Psoas muscle (tissue), 8 donors: ENCODE measurements at places on chromosomes 3 and 15. TPM values are rescaled to one million over a fixed set of nuclear protein-coding genes. Genes with fewer than 3 reads are reported as not detected.

DNA sequence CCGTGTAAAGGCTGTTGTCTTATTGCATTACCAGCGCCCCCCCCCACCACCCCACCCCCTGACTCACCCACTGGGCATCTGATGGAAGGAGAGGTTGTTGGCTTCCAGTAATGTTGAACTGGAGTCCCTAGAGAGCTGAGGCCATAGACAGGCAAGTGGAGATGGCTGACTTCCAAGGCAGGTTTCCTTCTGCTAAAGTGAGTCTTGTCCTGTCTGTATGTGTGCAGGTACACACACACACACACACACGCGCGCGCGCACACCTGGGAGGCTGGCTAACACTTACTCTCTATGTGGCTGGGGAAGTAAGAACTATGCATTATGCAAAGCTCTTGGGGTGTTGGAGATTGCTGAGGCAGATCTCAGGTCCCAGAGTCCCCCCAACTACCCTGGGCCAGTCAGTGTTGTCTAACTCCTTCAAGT lies 1.6 kb upstream of the KY start:
- no peaks in the 10 kb centered on the region for H3K27me3 ChIP-seq
- peaks cover 19% of the 10 kb centered on the region for H3K4me1 ChIP-seq
- H3K36me3 ChIP-seq = no peaks in the 10 kb centered on the region
- H3K4me3 ChIP-seq = no peak overlapping the region
- no peak for DNase-seq

GRCh38 chr15:68822818-68823217 lies 2.1 kb upstream of the ANP32A start:
- H3K27me3 ChIP-seq = no peaks in the 10 kb centered on the region
- no peak for DNase-seq
- no peak overlapping the region for H3K4me3 ChIP-seq
- H3K27ac ChIP-seq = no peak overlapping the region
- peaks cover 6% of the 10 kb centered on the region for H3K4me1 ChIP-seq

ARGFX gene
- total RNA-seq = not detected

- DNase-seq = no peak
- peaks cover 14% of the 10 kb centered on the region for H3K4me1 ChIP-seq
- H3K27ac ChIP-seq = no peak overlapping the region
Measured at GRCh38 chr3:78972617-78973301, 795.0 kb downstream of the ROBO1 start.

CYP19A1 gene
- 0.22 TPM for total RNA-seq

DNA sequence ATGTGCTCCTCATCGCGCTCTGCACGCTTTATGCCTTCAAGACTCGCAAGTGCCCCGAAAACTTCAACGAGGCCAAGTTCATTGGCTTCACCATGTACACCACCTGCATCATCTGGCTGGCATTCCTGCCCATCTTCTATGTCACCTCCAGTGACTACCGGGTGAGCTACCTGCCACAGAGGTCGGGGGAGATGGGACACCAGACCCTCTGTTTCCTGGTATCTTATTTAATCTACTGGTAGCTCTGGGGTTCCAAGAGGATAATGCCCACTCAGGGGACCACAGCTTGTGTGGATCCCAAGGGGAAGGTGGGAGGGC lies 9.1 kb downstream of the GRM2 start:
- H3K4me3 ChIP-seq = no peak overlapping the region
- DNase-seq = no peak

GRCh38 chr15:87345961-87346360 lies 910.6 kb downstream of the NTRK3 start:
- no peak overlapping the region for H3K27ac ChIP-seq
- no peaks in the 10 kb centered on the region for H3K36me3 ChIP-seq
- no peak overlapping the region for H3K4me3 ChIP-seq
- H3K27me3 ChIP-seq = no peaks in the 10 kb centered on the region
- no peak for DNase-seq

DNA sequence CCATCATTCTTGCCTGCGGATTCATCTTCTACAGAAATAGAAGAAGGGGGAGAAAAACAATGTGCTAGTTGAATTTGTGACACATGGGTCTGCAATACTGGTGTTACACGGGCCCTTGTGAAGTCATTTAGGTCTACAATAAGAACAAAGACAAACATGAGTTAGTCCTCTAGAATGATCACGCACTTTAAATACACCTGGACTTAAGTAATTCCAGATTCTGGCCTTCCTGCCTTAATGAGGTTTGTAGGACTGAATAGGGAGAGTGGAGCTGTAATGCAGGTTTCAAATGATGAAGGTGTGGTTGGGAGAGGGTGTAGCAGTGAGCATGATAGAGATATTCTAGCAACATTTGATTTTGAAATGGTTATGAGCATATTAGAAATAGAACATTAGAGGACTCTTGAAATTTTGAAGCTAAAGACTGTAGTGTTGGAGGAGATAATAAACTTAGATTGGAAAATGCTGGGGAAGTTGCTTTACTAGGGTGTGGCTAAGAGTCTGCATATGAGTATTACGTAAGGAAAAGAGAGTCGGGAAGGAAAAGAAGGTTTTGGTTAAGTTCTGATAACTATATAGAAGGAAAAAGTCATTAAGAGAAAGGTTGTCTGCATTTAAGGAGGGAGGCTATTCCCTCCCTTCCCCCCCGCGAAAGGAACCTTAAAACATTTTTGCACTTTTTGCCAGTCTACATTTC lies 606 bp downstream of the EIF2A start:
- H3K4me3 ChIP-seq = peak overlapping the region; percentile 85
- no peak for DNase-seq
- peak overlapping the region; percentile 97 for H3K27ac ChIP-seq
- H3K36me3 ChIP-seq = peaks cover 43% of the 10 kb centered on the region

DNA sequence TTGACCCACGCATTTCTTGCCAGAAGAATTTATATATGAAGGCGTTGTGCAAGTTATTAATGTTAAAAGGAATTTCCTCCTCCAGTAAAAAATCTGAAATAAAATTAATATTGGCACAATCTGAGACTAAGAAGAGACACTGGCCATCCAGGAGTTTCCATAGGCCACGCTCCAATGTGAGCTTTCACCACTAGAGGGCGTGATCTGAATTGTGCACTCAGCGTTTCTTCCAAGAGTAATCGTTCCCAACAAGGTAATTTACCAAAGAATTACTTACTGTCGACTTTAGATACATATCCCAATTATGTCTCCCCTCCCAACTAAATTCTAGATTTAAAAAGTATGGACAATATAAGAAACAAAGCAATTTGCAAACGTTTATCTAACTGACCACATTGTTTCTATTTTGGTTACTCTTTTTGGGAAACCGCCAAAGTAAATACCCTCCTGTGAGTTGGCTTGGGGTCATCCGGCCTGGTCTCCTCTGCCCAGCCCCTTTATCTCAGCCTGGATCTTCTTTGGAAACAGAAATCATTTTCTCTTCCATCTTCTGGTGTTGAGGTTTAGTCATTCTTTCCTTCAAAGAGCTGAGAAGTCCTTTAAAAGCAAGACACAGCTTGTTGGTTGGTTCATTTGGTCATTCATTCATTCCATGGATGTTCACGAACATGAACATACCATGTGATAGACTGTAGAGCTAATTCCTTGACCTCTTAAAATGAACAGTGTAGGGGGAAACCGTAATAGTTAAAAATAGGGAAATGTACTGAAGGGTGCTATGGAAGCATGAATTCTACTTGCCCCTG lies 26.2 kb downstream of the POLR2M start:
- no peaks in the 10 kb centered on the region for H3K27me3 ChIP-seq
- H3K4me1 ChIP-seq = no peaks in the 10 kb centered on the region
- H3K27ac ChIP-seq = no peak overlapping the region
- peak; percentile 29 for DNase-seq

DNA sequence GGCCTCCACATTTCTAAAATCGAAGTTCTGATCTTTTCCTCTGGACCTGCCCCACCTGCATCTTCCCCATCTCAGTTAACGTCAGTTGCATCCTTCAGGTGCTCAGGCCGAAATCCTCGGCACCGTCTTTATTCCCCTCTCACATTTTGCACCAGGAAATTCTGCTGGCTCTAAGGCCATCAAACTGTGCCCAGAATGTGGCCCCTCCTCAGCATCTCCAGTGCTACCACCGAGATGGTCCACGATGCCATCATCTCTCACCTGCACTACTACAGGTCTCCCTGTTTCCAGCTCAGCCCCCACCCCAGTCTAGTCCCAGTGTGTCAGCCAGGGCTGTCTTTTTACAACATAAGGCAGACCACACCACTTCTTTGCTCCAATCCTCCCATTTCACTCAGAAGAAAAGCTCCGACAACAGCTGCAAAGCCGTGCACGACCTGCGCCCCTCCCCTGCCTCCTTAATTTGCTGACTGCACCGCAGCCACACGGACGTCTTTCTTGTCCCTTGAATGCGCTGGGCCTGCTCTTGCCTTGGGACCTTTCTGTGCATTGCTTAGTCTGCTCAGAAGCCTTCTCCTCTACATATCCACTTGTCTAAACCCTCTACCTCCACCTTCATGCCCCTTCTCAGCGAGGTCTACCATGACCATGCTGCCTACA lies 14.4 kb downstream of the MUC20 start:
- H3K36me3 ChIP-seq = peaks cover 73% of the 10 kb centered on the region
- H3K4me1 ChIP-seq = no peaks in the 10 kb centered on the region
- no peak for DNase-seq
- H3K27ac ChIP-seq = no peak overlapping the region
- no peaks in the 10 kb centered on the region for H3K27me3 ChIP-seq

DNA sequence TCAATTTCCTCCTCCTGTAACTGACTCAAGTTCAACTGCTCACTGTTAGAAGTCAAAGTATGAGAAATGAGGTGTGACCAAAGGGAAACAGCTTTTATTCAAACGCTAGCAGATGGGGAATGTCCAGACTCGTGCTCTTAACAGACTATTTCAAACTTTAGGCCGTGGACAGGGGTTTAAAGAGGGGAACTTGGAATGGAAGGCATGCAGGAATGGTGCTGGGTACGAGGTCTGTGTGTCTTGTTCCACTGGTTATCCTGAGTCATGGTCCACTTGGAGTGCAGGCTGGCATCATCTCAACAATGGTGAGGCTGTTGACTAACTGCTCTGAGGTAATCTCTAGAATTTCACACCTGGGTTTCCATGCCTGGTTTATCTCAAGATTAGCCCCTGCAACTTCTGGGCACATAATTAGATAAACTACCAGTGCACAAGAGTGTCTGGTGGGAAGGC lies 22.9 kb upstream of the DNAAF4 start:
- H3K4me3 ChIP-seq = no peak overlapping the region
- peak overlapping the region; percentile 27 for H3K27ac ChIP-seq
- DNase-seq = no peak
- H3K36me3 ChIP-seq = no peaks in the 10 kb centered on the region
